ENCODE measurements at places on chromosomes 11 and 22. TPM values are rescaled to one million over a fixed set of nuclear protein-coding genes. Genes with fewer than 3 reads are reported as not detected.

The SERPING1 gene
- 77.0 TPM for total RNA-seq

The ACR gene
- total RNA-seq = not detected

The MRGPRX4 gene
- total RNA-seq = not detected

The CCDC87 gene
- total RNA-seq = 0.45 TPM

The DLG2 gene
- 5.8 TPM for total RNA-seq

The C11orf86 gene
- not detected for total RNA-seq

The RFPL2 gene
- total RNA-seq = not detected

The TSKU gene
- total RNA-seq = 24.6 TPM

The PRAME gene
- not detected for total RNA-seq

- DNase-seq = peak; percentile 9
Observed at GRCh38 chr11:63840356-63841060, 1.6 kb downstream of the MARK2 start.

DNA sequence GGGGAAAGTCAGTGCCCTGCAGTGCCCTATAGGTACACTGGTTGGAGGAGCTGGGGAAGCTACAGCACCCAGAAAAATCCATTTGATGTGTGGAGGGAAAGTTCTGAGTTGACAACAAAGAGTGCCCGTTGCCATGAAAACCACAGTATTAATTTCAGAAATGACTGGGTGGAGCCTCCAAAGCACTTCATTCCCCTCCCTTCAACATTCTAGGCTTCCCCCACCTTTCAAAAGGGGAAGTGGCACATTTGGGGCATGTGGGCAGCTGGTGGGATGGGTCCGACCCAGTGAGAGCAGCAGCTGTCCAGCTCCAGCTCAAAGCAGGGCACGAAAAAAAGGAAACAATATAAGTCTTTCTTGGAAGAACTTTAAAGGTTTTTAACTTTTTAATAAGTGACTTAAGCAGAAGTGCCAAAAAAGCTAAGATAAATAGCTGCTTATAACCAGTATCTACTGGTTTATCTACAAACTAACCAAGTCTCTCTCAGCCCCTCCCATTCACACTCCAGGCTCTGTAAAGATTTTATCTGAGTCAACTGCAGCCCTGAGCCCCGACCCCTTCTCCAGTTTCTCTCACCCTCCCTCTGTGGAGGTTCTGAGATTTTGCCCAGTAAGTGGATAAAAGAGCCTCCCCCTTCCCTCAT is 9.0 kb upstream of the AHNAK start:
- peak; percentile 62 for DNase-seq

DNA sequence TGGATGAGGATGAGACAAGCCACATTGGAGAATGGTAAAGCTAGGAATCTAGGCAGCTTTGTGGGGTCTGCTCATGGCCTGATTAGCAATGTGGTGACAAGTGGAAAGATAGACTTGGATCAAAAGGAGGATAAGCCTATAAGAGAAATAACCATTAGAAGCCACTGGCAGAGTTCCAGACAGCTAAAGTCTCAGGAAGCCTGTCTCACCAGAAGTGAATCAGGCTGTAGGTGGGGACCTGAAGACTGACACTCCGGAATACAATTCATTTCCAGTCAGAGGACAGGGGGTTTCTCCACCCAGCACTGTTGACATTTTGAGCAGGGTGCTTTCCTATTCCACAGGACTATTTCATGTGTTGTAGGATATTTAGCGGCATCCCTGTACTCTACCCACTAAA is 129.7 kb downstream of the ARHGAP42 start:
- DNase-seq = peak; percentile 37

- DNase-seq = peak; percentile 75
Observed at GRCh38 chr11:20125927-20126326, 34.3 kb downstream of the DBX1 start.

GRCh38 chr11:85626496-85626895 is 648 bp downstream of the DLG2 start:
- no peak for DNase-seq

GRCh38 chr22:43338766-43339345 is 4.3 kb downstream of the SCUBE1 start:
- no peak for DNase-seq

GRCh38 chr11:95486979-95487378 is 256.0 kb upstream of the SESN3 start:
- no peak for DNase-seq

GRCh38 chr11:35257281-35257680 is 118.3 kb downstream of the CD44 start:
- DNase-seq = no peak

DNA sequence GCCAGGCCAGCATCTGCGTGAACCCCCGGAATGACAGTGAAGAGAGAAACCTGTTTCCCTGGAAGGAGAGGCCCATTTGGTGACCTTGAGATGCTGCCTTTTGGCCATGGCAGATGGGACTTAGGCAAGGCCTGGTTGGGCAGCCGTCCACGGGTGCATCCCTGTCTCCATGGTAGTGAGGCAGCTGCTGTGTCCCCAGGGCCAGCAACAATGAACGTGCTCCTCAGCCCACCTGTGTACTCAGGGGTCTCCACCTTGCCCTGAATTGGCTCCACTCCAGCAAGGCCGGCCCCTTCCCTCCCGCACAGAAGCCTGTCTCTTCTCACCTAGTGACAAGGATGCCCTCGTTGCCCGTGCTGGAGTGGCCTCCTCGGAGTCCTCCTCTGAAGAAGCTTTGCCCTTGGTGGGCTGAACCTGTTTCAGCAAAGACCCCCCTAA is 441.1 kb downstream of the TBC1D22A start:
- DNase-seq = no peak

DNA sequence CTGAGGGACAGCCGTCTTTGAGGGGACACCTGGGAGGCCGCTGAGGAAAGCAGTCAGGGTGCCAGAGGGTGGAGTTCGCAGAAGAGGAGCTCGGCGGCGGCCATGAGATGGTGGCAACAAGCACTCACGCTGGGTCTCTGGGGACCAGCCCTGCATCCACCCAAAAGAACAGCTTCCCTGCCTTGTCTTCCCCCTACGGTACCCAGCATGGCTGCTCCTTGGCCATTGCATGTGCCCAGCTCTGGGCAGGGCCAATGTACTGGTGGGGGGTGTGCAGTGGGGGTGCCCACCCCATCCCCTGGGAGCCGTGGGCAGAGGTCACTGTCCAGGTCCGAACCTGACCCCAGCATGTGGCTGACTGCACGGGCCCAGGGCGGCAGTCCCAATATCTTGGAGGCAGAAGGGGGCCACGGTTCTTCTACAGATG is 42.3 kb downstream of the OSBPL5 start:
- DNase-seq = no peak

- DNase-seq = no peak
Observed at GRCh38 chr11:118008271-118008911, 22.2 kb downstream of the IL10RA start.

- DNase-seq = peak; percentile 77
Observed at GRCh38 chr11:76783896-76784813, 999 bp downstream of the TSKU start.

- peak; percentile 6 for DNase-seq
Observed at GRCh38 chr22:34111210-34111824, 191.0 kb upstream of the LARGE1 start.

GRCh38 chr22:41909310-41910049 is 5.4 kb downstream of the SHISA8 start:
- DNase-seq = no peak

DNA sequence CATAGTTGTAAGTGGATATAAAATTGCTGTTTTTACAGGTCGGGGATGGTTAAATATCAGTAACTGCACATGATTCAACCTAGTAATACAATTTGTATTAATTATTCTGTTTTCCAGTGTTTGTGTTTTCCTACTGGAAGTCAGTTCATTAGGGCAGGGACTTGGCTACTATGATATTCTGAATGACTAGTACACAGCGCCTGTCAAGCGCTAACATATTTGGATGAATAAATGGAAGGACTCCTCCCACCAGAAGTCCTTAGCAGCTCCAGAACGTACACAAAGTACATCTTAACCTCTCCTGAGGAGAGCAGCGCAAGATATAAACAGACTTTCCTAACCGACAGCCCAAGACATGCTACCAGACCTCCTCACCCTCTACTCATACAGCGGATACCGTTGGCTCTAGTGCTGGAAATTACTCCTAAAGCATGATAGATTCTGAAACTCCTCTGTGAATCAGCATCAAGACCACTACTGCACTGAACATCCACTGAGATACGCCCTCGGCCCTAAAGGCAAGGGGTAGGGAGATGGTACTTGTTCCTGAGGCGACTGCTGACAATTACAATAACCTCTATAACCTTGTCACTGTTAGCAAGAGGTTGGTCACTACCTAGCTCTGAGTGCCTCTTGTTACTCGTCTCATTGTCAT is 79.1 kb downstream of the RDX start:
- DNase-seq = no peak

DNA sequence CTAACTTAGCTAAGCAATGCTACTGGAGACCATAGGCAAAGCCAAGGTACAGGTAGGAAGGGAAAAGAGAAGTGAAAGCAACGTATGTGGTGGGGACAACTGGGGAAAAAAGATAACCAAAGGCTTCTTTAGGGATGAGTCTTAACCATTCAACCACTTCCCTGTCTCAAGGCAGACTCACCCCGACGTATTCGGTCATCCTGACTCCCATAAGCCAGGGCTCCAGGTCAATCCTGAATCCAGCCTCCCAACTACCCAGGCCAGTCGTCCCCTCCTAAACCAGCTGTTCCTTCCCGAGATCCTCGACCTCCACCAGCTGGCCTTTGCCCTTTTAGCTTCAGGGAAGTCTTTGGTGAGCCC is 330 bp downstream of the ACP2 start:
- peak; percentile 35 for DNase-seq

- DNase-seq = no peak
Observed at GRCh38 chr11:92558323-92558722, 333.7 kb downstream of the FAT3 start.

GRCh38 chr11:114182471-114183043 is 113.6 kb upstream of the NNMT start:
- DNase-seq = no peak

DNA sequence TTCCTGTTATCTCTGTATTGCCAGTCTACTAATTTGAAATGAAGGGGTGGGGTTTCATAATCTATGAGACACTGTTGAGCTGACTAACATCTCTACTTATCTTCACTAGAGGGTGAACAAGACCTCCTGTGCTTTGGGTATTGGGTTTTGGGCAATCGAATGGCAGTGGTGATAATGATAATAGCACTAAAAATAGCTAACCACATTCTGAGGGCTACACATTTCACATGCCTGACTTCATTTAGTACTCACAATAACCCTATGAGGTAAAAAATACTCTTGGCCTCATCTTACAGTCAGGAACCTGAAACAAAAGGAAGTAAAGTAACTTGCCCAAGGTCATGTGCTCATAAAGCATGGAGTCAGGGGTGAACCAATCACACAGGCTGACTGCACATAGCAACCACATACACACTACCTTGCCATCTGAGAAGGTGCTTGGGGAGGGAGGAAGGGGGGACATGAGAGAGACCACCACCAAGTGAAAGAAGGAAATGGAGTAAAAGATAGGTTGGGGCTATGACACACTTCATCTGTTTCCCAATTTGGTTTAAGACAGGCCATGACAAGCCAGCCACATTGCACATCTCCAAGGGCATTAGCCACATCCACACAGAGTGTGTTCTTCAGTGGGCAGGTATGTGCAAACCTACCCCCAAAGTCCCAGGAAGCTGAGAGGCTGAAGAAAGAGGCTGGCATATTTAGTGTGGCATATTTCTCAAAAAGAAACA is 387.6 kb upstream of the DDI1 start:
- DNase-seq = peak; percentile 86

- peak; percentile 74 for DNase-seq
Observed at GRCh38 chr11:123450623-123451022, 20.6 kb downstream of the GRAMD1B start.

GRCh38 chr11:46930089-46930488 is 6.5 kb upstream of the CSTPP1 start:
- peak; percentile 39 for DNase-seq

GRCh38 chr22:18082467-18082866 is 4.7 kb downstream of the PEX26 start:
- DNase-seq = no peak

DNA sequence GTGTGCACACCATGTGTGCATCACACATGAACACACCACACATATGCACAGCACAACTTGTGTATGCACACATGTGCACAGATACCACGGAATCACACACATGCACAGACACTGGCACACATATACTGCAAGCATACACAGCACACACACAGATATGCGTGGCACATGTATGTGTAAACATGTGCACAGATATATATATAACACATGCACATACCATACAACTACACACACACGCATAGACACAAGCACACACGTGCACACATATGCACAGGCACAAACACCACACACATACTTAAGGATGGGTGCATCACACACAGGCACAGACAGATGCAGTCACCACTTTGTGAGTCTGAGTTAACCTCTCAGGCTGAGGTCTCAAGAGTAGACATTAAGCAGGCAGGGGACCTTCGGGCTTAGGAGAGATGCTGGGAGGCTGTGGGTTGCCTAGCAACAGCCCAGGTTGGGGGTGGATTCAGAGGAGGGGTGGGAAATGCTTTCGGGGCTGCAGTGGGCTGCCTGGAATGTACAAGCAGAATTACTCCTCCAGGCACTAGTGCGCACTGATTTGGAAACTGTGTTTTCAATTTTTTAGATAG is 82.9 kb downstream of the MYO18B start:
- DNase-seq = no peak

DNA sequence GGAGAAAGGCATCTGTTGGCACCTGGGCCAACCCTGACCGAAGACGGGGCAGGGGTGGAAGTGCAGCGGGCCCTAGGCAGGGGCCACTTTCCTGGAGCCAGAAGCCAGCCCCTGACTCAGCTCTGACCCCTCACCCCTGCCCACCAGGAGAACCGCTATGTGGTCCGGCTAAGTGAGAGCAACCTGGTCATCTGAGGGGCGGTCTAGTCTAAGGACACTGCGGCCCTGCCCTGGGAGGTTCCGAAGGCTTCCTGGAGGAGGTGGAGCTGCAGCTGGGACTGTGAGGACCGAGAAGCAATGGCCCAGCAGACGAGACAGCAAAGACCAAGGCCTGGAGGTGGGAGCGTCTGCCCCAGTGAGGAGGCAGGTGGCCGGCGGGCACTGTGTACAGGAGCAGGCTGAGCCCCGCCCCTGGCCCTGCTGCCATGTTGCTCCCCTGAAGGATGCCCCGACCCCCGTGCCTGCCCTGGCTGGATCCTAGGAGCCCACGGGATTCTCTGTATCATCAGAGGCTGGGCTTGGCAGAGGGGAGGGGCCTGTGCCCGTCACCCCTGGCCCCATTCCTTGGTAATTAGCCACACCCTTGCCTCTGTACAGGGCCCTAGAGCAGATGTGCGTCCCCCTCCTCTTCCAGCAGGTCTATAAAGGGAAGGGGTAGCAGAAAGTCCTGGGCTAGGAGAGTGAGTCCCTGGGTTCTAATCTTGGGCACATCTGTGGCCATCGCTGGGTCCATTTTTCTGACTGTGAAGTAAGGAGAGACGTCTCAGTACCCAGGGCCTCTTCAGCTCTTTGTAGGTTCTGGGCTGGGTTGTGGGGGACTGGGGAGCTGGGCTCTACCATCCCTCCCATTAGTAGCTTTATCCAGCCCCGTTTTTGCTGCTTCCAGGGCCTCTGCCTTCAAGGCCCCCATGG is 19.4 kb downstream of the RELT start:
- DNase-seq = no peak

DNA sequence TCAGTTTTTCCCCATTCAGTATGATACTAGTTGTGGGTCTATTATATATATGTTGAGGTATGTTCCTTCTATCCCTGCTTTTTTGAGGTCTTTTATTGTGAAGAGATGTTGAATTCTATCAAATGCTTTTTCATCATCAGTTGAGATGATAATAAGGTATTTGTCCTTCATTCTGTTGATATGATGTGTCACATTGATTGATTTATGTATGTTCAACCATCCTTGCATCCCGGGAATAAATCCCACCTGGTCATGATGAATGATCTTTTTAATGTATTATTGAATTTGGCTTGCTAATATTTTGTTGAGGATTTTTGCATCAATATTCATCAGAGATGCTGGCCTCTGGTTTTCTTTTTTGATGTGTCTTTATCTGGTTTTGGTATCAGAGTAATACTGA is 26.0 kb downstream of the ENDOD1 start:
- DNase-seq = no peak
